ENCODE measurements at places on chromosomes 16 and 17.

DNA sequence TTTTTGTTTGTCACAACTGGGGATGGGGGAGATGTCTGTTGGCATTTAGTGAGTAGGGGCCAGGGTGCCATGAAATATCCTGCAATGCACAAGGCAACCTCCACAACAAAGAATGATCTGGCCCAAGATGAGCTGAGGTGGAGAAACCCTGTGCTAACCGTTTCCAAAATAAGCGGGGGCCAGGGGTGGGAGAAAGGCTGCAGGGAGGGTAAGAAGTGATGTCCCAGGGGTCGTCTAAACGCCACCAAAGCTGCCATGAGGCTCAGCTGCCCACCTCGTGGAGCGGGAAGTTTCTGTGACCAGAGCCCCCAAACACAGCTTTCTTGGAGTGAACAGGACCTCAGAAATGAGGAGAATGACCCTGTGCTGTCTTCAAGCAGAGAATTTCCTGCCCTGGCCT, 76.5 kb upstream of the CDH5 start:
- no peak for DNase-seq

- DNase-seq, result no peak
Measured at GRCh38 chr17:65171752-65172151, 34.6 kb downstream of the RGS9 start.

DNA sequence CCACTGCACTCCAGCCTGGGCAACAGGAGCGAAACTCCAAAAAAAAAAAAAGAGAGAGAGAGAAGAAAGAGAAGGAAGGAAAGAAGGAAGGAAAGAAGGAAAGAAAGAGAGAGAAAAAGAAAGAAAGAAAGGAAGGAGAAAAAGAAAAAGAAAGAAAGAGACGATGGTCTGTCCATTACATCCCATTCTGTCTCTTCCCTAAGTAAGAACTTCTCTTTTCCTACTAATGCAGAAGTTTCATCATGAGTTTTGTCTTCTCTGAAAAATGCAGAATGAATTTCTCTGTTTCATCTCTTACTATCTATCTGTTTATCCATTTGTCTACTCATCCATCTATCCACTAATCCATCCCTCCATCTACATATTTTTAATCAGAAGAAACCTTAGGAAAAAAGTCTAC, 94.9 kb upstream of the MED13 start:
- DNase-seq, result no peak

- DNase-seq, result no peak
Measured at GRCh38 chr17:67365738-67366192, 612 bp downstream of the PSMD12 start.

GRCh38 chr17:73533781-73534180, 110.5 kb downstream of the SDK2 start:
- DNase-seq, result no peak

GRCh38 chr17:37831986-37832385, 87.1 kb upstream of the HNF1B start:
- DNase-seq, result no peak

- DNase-seq, result no peak
Measured at GRCh38 chr17:16973760-16974540, 2.0 kb upstream of the TNFRSF13B start.

All from GM20000 (cell line).